ENCODE measurements at places on chromosomes 12 and 14.

GRCh38 chr12:130792821-130793553 lies 46.1 kb downstream of the STX2 start:
- no peak for DNase-seq

GRCh38 chr12:12976366-12976765 lies 23.7 kb downstream of the HEBP1 start:
- peak; percentile 55 for DNase-seq

DNA sequence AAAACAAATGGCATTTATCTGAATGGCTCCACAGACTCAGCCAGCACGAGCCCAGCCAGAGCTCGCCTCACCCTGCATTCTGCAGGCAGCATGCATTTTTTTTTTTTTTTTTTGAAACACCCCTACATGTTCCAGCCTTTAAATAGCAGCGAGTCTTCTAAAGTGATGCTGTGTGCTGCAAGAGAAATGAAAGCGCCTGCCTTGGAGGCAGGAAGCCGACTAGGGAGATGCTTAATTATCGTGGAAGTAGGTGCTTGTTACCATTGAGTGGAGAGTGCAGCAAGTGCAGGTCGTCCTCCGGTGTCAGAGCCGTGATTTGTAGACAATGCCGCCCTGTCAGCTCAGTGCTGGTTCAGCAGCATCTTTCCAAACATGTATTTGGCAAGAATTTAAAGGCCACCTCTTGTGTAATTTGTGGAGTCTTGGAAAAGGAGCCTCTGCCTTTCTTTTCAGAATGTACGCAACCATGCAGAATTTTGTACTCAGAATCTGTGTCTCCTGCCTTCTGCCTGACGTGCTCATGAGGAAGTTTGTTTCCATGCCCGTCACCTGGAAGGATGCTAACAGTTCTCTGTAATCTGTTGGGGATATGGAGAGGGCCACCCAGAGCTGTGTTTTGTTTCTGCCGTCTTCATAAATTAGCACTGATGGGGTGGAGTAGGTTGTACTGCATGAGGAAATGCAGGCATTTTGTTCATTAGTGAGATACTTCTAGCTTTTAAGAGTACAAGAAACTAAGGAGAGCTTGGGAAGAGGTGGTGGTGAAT lies 345.9 kb upstream of the RGS6 start:
- no peak for DNase-seq

GRCh38 chr12:49748306-49748705 lies 6.9 kb downstream of the TMBIM6 start:
- no peak for DNase-seq

- DNase-seq: no peak
These were observed 196.8 kb downstream of the RAD51B start for GRCh38 chr14:68016255-68016914.

GRCh38 chr12:1929241-1929984 lies 11.0 kb upstream of the CACNA2D4 start:
- DNase-seq: no peak

DNA sequence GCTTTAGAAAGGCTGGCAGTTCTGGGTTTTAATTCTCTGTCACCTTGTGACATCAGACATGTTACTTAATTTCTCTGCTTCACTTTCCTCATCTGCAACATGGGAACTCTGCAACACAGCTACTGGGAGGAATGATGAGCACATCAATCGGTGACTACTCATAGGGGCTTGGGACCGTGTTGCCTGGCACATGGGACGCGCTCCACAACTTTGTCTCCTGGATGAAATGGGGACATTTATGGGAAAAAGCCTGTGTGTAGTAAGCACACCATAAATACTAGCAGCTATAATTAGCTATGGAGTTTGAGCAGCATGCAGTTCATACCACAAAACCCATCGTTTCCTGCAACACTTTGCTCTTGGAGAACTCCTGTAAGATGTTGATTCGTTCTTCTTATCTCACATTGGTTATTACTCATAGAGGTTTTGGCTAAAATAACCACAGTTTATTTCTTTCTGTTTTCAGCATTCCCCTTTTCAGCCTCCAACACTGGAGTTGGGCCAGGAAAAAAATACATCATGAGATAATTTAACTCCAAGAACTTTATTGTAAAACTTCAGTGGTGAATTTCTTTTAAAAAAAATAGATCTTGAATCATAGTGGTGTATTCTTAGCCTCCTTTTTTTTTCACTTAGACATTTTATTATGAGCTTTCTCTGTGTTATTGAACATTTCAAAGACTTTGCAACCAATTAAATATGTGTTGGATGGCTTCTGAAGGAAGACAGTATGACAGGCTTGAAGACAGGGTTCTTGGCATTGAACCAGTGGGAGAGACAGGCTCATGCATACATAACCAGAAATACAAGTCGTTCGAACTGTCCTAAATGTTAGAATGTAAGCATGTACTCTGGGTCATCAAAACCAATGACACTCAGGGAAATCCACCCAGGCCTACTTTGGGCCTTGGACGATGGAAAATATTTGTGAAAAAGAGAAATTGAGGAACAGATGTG lies 72.7 kb downstream of the RIN3 start:
- no peak for DNase-seq

- peak; percentile 79 for DNase-seq
These were observed 147.6 kb downstream of the PAH start for GRCh38 chr12:102769323-102769916.

- DNase-seq: no peak
These were observed 20.0 kb downstream of the SIVA1 start for GRCh38 chr14:104772707-104773504.

GRCh38 chr14:68506021-68506644 lies 286.7 kb downstream of the ZFP36L1 start:
- no peak for DNase-seq

- no peak for DNase-seq
These were observed 229.2 kb downstream of the NRXN3 start for GRCh38 chr14:78399316-78399889.

DNA sequence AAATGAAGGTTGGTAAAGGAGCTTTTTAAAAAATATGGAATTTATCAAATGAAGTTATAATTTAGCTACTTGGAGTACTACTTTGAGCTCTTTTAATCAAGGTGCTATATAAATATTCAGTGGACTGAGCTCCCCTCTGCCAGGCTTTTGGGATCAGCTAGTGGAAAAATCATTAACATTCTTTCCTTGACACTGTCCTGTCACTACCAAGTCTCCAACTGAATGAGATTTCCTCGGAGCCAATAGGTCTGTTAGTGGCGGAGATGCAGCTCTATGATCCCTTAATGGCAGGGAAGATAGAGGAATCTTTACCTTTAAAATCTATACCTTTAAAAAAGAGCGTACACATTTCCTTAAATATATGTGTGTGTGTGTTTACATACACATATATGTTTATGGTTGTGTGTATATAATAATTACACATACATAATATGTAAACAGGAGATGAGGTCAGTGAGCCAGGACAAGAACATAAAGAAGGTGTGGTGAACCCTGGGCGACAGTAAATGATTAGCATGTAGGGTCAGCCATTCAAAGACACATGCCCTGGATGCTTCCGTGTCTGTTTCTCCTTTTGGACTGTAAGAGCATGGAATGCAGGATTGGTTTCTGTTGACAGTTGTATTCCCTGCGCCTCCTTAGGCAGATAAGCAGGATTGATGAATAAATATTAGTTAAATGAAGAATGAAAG lies 47.7 kb upstream of the ATP2A2 start:
- no peak for DNase-seq

- no peak for DNase-seq
These were observed 53.8 kb downstream of the SFSWAP start for GRCh38 chr12:131764738-131765137.

- DNase-seq: no peak
These were observed 87.0 kb upstream of the VRK1 start for GRCh38 chr14:96710060-96710666.

GRCh38 chr12:51432921-51433320 lies 8.3 kb downstream of the SLC4A8 start:
- DNase-seq: no peak

DNA sequence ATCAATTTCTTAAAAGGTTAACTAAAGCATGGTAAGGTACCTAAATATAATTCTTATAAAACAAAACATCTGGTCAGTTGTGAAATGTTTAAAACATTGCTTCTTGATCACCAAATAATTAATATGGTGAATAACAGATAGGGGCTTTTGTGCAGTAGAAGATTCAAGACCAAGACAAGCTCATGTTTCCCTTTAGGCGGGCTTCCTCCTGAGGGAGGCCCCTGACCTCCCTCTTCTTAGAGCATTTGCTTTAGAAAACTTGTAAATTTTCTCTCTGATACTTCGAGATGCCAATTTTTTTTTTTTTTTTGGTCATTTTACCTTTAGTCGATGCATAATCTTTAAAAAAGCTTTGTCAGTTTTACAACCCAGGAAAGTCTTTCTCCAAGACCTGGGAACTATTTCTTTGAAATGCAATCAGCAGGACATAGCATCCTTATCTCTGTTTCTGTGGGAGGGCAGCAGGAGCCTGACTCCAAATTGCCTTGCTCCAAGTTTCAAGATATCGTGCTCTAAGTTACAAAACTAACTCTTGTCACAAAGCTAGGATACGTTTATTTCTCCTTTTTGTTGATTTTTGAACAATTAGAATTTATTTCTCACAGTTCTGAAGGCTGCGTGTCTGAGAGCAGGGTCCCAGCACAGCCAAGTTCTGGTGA lies 66.6 kb upstream of the BICD1 start:
- no peak for DNase-seq

- no peak for DNase-seq
These were observed 136.0 kb downstream of the TSPAN9 start for GRCh38 chr12:3213188-3213587.

- DNase-seq: peak; percentile 28
These were observed 82.7 kb downstream of the BEGAIN start for GRCh38 chr14:100504372-100505078.

GRCh38 chr12:10528174-10528953 lies 22.7 kb downstream of the EIF2S3B start:
- DNase-seq: no peak

DNA sequence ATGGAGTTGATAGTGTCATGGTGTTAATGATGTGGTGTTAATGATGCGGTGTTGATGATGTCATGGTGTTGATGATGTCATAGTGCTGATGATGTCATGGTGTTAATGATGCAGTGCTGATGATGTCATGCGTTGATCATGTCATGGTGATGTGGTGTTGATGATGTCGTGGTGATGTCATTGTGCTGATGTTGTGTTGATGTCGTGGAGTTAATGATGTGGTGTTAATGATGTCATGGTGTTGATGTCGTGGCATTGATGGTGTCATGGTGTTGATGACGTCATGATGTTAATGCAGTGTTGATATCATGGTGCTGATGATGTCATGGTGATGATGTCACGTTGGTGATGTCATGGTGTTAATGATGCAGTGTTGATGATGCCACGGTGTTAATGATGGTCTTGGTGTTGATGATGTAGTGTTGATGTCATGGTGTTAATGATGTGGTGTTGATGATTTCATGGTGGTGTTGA lies 49.1 kb upstream of the RIMBP2 start:
- peak; percentile 52 for DNase-seq

DNA sequence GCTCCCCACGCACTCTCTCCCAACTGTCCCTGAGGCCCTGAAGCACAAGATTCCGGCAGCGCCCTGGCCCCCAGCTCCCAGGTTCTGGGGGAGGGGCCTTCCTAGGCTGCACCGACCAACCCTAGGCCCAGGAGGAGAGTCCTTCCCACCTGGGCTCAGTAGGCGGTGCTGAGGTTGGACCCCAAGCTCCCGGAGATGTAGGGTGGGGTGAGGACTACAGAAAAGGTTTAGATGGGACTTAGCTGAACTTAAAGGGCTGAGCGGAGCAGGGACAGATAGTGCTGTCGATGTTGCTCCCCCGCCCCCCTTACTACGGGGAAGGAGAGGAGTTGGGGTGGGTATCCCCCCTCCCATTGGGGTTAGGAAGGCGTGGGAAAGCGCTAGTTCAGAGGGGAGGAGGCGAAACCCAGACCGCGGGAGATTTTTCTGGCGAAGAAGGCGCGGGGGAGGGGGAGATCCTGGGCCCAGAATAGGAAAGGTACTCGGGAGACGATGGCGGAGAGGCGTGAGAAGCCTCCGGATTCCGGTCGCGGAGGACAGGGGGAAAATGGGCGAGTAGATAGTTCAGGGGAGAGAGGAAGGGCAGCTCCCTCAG lies 4.2 kb upstream of the BAZ2A start:
- peak; percentile 17 for DNase-seq

DNA sequence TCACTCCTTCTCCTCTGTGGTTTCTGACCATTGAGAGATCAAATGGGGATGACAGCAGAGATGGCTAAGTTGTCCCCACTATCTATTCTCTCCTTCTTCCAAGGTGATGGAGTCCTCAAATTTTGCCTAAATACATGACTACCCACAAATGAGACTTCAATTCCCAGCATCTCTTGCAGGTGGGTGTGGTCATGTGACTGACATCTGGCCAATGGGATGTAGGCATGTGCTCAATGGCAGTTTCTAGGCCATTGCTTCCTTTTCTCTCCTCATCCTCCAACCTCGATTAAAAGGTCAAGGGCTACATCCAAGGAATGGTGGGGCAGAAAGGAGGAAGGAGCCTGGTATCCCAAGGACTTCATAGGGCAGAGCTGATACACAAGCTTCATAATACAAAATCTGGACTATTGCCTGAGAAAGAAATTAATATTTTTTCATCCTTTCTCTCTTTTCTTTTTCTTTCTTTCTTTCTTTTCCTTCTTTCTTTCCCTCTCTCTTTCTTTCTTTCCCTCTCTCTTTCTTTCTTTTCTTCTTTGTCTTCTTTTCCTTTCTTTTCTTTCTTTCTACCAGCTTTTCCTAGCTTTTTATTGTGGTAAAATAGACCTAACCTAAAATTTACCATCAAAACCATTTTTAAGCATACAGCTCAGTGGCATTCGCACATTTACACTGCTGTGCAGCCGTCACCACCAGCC lies 100.9 kb upstream of the PRB2 start:
- no peak for DNase-seq

DNA sequence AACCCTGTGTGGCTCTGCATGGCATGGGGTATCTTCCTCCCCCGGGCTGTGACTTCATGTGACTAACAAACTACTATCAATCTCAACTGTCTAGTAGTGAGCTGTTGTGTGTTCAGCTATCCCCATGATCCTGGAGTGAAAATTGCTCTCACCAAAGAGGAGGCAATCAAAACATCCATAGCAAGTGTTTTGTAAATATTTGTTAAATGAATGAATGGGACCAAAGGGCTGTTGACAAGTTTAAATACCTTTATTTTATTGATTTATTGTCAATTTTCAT lies 138.1 kb upstream of the CPM start:
- peak; percentile 7 for DNase-seq

GRCh38 chr14:53367644-53368026 lies 214.5 kb upstream of the DDHD1 start:
- DNase-seq: no peak

GRCh38 chr12:39064708-39065107 lies 159.3 kb upstream of the CPNE8 start:
- DNase-seq: no peak

Measured in SK-MEL-5 (cell line).